PC-9 (cell line): ENCODE measurements at places on chromosomes 12 and 14.

GRCh38 chr14:93040443-93040842, 75.3 kb downstream of the ITPK1 start:
- DNase-seq, result no peak

GRCh38 chr12:64694130-64695040, 64.8 kb downstream of the GNS start:
- DNase-seq, result no peak

GRCh38 chr14:39474416-39474911, 42.2 kb upstream of the FBXO33 start:
- DNase-seq, result no peak

DNA sequence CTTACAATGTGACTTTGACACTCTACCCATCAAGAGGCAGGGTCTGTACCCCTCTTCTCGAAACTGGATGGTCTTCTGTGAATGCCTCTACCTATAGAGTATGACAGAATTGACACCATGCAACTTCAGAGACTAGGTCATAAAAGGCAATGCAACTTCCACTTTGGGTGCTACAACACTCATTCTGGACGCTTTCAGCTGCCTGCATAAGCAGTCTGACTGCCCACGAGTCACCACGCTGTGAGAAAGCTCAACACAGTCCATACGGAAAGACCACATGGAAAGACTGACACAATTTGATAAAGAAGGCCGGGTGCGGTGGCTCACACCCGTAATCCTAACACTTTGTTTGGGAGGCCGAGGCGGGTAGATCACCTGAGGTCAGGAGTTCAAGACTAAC, 14.9 kb downstream of the SLC7A7 start:
- no peak for DNase-seq

GRCh38 chr12:51661836-51662235, 70.8 kb downstream of the SCN8A start:
- DNase-seq, result no peak
